Daoy (cell line): ENCODE measurements at places on chromosomes 1 and 21. TPM values are rescaled to one million over a fixed set of nuclear protein-coding genes. Genes with fewer than 3 reads are reported as not detected.

The TMEM125 gene
- total RNA-seq, result not detected in 2 replicates

The TIAM1 gene
- total RNA-seq, result 17.8 and 19.9 TPM in 2 replicates

The SLC5A9 gene
- total RNA-seq, result not detected in 2 replicates

The LCA5L gene
- total RNA-seq, result 0.91 and 6.0 TPM in 2 replicates

The KRTAP11-1 gene
- total RNA-seq, result not detected in 2 replicates

The ZNF672 gene
- 19.9 and 20.2 TPM in 2 replicates for total RNA-seq

The RALGPS2 gene
- total RNA-seq, result 5.5 and 17.5 TPM in 2 replicates

The KRTAP12-2 gene
- not detected in 2 replicates for total RNA-seq

The GNAT2 gene
- total RNA-seq, result 0.11 and 4.8 TPM in 2 replicates

The PLPPR4 gene
- total RNA-seq, result 0.21 and 0.63 TPM in 2 replicates

The SPRR4 gene
- not detected in 2 replicates for total RNA-seq
